ENCODE measurements at places on chromosomes 12 and 14.

DNA sequence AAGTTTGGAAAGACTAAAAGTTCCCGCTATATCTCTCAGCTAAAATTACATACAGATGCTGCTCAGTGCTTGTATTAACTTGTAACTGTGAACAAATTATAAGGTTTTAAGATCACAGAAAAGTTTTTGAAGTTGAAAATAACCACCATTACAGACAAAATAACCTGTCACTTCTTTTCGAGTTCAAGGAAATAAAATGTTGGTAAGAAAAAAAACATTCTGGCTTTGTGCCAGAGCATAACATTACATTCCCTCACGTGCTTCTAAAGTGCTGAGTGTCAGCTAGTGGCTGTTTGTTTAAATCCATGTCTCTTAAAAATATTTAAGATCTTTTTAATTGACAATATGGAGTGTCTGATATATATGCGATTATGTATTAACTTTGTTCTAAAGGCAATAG is 27.2 kb upstream of the ADAMTS20 start:
- DNase-seq, result no peak

DNA sequence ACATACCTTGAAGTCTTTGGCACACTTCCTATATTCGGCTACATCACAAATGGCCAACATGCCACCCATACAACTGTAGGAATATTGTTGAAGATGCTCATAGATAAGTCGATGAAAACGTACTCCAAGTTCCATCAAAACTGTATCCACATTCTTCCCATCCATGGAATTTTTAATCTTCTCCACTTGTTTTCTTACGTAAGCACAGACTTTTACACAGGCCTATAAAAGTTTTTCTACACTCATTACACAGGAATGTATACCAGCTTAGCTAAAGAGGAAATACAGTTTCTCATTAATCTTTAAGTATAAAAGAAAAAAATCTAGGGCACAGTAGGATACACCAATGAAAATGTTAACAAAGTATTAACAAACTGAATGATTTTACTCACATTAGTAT is 59.1 kb downstream of the EXOC5 start:
- no peak for DNase-seq

DNA sequence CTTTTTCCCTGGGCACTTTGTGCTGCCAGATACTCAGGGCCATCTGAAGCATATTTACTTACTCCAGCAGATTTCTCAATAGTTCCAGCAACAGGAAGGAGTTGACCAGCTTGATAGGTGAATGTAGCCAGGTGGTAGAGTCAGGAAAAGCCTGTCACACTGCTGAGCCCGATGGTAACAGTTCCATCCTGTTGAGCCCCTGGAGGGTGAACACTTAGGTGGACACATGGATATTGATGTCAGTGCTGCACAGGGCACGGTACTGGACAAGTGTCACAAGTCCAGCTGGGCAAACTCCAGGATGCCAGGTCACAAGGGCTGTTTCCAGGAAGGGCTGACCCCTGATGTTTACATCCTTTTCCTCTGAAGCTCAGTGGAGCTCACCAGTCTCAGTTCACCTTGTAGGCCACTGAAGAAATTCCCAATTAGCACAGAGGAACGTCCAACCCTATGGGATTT is 2.3 kb upstream of the SMOC1 start:
- no peak for DNase-seq

GRCh38 chr12:22396253-22396652 is 61.7 kb upstream of the ST8SIA1 start:
- no peak for DNase-seq

DNA sequence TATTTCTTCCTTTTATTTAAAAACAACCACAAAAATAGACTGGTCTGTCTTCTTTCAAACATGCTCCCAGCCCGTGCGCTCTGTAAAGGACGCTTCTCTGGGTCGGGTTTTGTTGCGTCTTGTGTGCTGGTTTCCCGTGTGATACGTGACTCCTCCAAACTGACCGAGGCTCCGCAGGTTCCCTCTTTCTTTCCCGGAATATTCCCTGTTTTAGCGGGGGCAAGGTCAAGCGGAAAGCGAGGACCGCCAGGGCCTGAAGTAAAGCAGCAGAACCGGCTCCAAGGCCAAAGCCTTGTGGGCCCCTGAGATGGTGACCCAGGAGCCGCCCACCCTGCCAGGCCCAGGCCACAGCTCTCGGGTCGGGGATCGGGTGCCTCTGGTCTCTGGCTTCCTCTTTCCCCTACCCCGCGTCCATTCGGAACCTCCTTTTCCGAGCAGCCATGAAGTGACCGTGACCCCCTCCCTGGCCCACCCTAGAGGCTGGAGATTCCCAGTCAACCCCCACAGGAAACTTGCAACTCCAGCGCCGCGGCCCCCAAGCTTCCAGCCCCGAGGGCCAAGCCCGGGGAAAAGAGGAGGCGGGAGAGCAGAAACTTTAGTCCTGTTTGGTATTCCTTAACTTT is 885 bp upstream of the HOXC10 start:
- DNase-seq, result no peak

DNA sequence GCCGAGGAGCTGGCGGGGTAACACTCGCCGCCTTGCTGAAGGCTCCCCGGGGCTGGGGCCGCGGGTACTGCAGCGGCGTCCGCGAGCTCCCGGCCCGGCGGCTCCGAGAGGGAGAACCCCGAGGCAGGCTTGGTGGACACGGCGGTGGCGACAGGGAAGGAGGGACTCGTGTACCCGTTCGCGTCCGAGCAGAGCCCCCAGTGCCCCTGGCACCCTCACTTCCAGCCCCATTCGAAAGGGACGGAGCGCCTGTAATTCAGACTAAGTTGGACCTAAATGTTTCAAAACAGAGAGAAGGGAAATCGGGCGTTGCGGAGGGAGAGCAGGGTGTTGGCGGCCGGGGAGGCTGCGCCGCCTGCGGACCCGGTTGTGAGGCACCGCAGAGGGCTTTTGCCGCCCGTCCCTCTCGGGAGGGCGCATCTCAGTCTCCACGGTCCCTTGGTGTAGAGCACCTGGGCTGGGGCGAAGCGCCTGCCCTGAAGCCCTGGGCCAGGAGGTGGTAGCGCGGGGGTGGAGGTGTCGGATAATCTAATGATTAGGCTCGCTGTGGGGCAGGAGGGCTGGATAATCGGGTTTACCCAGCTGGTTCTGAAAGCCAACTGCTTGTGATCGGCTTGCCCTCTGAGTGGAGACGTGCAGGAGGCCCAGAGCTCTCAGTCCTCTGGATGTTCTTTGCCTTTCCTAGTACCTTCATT is 771 bp downstream of the DAAM1 start:
- DNase-seq, result no peak

GRCh38 chr12:104462931-104463339 is 6.2 kb downstream of the CHST11 start:
- peak; percentile 36 for DNase-seq

DNA sequence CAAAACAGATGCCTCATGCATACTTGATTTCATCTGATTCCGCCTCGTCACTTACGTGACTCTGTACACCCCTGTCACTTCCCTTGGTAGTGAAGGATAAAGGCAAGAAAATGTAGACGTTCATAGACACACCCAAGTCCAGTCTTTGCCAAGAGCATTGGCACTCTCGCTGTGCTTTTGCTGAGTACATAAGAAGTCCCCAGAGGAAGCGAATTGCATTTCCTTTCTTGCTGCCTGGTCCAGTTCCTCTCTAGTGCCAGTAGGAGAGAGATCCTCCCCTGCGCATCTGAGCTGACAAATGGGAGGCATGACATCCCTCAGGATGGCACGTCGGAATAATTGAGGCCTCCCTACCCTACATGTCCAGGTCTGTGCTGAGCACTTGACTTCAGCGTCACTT is 21.3 kb upstream of the RIN3 start:
- no peak for DNase-seq

DNA sequence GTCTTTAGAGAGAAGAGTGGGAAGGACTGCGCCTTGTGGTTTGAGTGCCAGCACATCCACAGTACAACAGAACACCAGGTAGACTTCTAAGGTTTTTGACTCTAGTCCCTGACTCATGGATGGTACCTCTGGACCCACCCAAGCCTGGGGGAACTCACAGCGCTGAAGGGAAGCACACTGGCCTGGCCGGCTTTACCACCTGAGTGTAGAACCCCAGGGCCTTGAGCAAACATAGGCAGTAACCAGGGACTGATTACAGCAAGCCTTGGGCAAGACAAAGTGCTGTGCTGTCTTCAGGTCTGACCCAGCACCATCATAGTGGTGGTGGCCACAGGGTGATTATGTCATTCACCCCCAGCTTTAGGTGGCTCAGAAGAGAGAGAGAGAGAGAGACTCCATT is 17.2 kb downstream of the EML5 start:
- no peak for DNase-seq

- no peak for DNase-seq
Observed at GRCh38 chr12:27672051-27672450, 24.2 kb upstream of the REP15 start.

- DNase-seq, result no peak
Observed at GRCh38 chr12:93536766-93537488, 35.5 kb upstream of the SOCS2 start.

DNA sequence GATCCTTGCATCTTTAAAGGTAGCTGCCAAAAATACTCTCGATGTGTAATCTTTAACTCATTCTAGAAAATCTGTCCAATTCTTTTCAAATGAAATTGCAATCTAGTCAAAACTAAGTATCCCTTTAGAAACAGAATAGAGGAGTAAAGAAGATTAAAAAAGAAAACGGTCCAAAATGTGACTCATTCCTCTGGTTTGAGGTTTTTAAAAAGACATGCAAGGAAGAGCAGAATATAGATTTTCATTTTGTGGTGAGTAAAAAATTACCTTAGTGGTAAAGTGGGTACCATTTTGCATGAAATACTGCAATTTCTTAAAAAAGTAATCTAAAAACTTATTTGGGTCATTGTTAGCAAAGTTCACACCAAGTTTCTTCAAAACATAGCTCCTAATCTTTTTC is 108.4 kb downstream of the BRMS1L start:
- no peak for DNase-seq

DNA sequence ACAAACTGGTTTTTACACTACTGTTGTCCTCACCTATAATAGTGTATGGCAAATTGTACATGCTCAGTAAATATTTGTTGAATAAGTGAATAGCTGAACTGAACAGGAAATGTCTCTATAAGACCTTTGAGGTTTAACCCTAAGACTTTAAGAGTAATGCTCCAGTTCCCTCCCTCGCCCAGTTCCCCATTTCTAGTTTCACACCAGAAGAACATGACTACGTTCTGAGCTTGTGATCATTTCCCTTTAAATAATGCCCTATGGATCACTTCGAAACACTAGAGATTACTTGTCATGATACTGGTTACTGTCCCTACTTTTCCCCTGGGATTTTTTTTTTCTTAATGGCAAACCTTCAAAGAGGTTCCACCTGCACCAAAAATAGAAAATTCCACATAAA is 69.3 kb downstream of the PRKD1 start:
- DNase-seq, result no peak

- no peak for DNase-seq
Observed at GRCh38 chr12:117059156-117059555, 40.1 kb downstream of the TESC start.

DNA sequence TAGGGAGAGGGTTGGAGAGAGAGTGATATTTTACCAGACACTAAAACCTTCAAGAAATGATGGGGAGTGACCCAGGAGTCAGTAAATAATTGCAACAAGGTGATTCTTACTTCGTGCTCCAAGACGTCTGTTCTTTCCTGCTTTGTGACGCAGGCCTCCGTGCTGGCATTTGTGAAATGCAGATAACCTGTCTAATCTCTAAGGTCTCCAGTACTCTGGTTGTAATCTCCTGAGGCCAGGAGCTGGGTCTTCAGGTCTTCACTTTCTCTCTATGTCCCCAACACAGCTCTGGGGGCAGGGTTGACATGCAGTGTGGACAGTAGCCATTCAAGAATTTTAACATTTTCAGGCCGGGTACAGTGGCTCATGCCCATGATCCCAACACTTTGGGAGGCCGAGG is 53.1 kb downstream of the CD9 start:
- no peak for DNase-seq

GRCh38 chr12:89016970-89017778 is 335.1 kb downstream of the DUSP6 start:
- no peak for DNase-seq
